NCI-H510A (cell line): ENCODE measurements at places on chromosomes 1 and 21.

DNA sequence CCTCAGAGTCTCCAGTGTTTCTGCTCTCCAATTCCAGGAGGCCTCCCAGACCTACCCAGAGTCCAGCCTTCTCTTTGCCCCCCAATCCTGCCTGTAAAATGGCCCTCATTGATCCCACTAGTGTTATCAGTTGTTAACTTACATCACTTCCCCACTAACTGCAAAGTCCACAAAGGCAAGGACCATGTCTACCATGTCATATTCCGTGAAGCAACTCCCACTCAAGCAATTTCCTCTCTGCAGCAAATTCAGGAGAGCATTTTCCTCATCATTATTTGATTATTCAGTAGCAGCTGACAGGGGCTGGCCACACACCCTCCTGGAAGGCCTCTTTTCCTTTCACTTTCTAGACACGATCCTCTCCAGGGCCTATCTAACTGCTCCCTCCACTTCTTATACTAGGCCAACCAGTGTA is 153.5 kb downstream of the RERE start:
- DNase-seq, result no peak

DNA sequence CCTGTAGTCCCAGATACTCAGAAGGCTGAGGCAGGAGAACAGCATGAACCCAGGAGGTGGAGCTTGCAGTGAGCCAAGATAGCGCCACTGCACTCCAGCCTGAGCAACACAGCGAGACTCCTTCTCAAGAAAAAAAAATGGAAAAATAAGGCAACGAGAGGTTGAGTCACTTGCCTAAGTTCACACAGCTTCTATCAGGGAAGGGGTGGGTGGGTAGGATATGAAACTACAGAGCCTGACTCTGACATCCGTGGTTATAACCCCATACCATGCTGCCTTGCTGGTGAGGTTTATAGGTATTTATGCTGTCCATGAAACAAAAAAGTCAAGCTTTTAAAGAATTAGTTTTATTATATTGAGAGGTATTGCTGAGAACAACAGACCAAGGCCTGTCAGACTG is 61.5 kb upstream of the RAB4A start:
- DNase-seq, result no peak

DNA sequence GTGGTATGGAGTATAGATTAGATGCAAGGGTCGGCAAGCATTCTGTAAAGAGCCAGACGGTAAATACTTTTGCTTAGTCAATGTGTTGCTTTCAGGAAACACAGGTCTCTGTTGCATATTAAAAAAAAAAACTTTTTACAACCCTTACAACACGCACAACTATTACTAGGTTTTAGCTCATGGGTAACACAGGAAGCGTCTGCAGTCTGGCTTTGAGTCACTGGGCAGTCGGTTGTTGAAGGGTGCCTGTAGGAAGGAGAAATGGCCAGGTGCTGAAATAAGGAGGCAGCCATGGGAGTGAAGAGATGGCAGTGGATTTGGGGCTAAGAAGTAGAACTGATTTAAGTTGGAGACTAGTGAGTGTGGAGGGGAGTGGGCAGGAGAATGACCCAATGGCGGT is 192.1 kb downstream of the KCNJ6 start:
- DNase-seq, result no peak

- DNase-seq, result no peak
These were observed 135.1 kb upstream of the F3 start for GRCh38 chr1:94676686-94677085.

DNA sequence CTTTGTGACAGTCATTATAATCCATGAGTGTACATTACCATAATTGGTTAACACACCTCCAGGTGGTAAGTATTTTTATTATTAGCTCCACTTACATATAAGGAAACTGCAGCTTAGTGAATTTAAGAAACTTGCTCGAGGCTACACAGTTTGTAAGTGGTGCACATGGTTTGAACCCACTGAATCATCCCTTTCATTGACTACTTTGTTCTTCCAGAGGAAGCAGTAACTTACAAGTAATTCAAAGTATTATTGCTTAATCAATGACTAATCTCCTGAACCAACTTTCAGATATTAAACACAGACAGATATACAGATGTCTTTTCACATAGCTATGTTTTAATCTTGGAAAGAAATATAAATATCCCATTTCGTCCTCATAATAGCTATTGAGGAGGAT is 18.7 kb upstream of the CLDN8 start:
- no peak for DNase-seq

GRCh38 chr1:40477678-40478053 is 576 bp downstream of the ZFP69 start:
- peak; percentile 30 for DNase-seq

DNA sequence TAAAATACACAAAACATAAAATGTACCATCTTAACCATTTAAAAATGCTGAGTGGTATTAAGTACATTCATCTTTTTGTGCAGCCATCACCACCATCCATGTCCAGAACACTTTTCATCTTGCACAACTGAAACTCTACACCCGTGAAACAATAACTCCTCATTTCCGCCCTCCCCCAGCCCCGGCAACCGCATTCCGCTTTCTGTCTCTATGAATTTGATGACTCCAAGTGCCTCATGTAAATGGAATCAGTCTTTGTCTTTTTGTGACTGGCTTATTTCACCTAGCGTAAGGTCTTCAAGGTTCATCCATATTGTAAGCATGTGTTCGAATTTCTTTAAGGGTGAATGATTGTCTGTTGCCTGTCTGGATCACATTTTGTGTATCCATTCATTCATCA is 37.2 kb downstream of the SCCPDH start:
- no peak for DNase-seq
